Ascending aorta (tissue), 2 donors: ENCODE measurements at places on chromosomes 3 and 15. TPM values are rescaled to one million over a fixed set of nuclear protein-coding genes. Genes with fewer than 3 reads are reported as not detected.

DNA sequence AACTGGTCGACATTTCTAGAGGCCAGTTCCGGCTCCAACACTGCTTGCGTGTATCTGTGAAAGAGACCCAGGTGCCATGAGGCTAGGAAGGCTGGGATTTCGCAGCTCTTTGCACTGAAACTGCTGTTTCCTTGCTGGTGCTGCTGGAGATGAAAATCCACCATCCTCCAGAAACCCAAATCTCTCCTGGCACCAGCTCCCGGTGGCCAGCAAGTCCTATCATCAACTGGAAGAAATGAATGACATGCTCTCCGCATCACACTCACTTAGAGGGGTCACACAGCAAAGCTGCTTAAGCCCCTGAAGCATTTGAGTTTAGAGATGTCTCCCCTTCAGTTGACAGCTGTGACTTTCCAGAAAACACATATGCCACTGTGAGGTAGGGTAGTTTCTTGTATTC is 471.8 kb upstream of the PROK2 start:
- H3K36me3 ChIP-seq: no peaks in the 10 kb centered on the region
- no peak overlapping the region for H3K4me3 ChIP-seq
- no peak overlapping the region for H3K27ac ChIP-seq
- peaks cover 21% of the 10 kb centered on the region for H3K4me1 ChIP-seq

DNA sequence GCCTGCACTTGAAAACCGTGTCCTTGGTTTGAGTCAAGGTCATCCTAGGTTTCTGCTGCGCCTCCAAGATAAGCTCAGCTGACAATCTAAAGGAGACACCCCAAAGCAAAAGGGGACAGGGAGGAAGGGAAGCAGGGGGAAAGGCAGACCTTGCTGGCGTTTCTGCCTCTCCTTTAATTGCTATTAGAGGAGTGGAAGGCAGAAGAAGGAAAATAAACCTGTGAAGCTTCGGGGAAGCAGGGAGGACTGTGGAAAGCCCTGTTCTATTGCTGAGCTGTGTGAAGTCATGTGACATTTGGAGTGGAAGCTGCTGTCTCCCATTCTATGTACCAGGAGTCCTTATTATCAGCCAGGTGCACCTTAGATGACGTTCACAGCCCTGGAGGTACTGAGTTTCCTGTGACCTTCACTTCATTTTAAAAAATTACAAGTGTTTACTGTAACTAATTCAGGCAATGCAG is 21.5 kb upstream of the CHD2 start:
- H3K27ac ChIP-seq: no peak overlapping the region
- no peaks in the 10 kb centered on the region for H3K27me3 ChIP-seq
- no peak overlapping the region for H3K4me3 ChIP-seq
- no peaks in the 10 kb centered on the region for H3K4me1 ChIP-seq
- H3K36me3 ChIP-seq: no peaks in the 10 kb centered on the region
- DNase-seq: no peak

DNA sequence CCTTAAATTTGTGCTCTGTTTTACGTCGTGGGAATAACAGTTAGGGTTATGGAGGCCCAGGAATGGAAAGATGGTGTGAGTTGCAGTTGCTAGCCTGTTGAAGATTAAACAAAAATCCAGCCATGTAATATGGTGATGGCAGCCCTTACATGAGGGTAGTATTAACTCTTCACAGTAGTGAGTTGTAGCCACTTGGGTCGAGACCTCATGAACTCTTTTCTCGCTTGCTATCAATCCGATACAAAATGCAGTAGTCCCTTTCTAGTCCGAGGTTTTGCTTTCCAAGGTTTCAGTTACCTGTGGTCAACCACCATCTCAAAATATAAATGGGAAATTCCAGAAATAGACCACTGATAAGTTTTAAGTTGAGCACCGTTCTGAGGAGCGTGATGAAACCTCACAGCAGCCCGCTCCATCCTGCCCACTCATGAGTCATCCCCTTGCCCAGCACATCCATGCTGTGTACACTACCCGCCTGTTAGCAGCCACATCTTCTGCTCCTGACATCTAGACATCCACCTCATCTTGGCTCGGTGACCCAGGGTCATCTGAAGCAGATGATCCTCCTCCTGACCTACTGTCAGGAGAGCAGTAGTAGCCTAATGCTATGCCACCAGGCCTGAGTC is 177.9 kb downstream of the CDIN1 start:
- no peak overlapping the region for H3K27ac ChIP-seq
- no peaks in the 10 kb centered on the region for H3K4me1 ChIP-seq
- DNase-seq: no peak
- no peaks in the 10 kb centered on the region for H3K36me3 ChIP-seq
- H3K4me3 ChIP-seq: no peak overlapping the region

- H3K27ac ChIP-seq: no peak overlapping the region
- no peaks in the 10 kb centered on the region for H3K4me1 ChIP-seq
- DNase-seq: no peak
- no peaks in the 10 kb centered on the region for H3K36me3 ChIP-seq
- H3K27me3 ChIP-seq: no peaks in the 10 kb centered on the region
These were observed 36.9 kb upstream of the FRMD4B start for GRCh38 chr3:69422751-69423150.

DNA sequence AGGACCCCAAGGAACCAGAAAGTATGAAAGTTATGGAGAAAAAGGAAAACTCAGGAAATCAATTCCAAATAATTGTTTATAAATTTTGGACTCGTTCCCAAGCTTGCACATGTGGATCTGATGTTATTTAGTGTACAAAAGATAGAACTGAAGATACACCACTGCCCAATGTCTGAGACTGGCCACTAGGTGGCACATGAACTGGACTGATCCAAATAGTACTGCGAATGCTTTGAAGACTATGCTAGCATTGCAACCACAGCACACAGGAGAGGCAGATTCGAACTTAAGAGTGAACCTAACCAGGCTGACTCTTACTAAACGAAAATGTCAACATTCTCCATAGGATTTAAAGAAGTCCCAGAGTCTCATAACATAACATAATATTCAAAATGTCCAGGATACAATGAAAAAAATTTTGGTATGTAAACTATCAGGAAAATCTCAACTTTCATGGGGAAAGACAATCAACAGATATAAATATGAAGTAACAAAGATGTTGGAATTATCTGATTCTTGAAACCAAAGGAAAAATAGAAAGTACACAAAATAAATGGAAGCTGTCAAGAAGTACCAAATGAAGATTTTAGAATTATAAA is 596.7 kb downstream of the FGF12 start:
- H3K27ac ChIP-seq: no peak overlapping the region
- H3K4me3 ChIP-seq: no peak overlapping the region
- H3K4me1 ChIP-seq: no peaks in the 10 kb centered on the region

GRCh38 chr3:71997066-71997653 is 212.2 kb upstream of the PROK2 start:
- H3K27ac ChIP-seq: no peak overlapping the region
- H3K27me3 ChIP-seq: no peaks in the 10 kb centered on the region
- H3K4me3 ChIP-seq: no peak overlapping the region
- H3K36me3 ChIP-seq: no peaks in the 10 kb centered on the region

Gene SPESP1
- total RNA-seq: 6.1 TPM

Gene ITIH4
- total RNA-seq: 9.8 TPM

Gene LRTM1
- not detected for total RNA-seq

Gene DAZL
- not detected for total RNA-seq

Gene TNFSF10
- 89.8 TPM for total RNA-seq

Gene AQP9
- 0.43 TPM for total RNA-seq
